Stimulated activated CD8-positive, alpha-beta memory T cell treated with anti-CD3 and anti-CD28 coated beads, Interleukin-4, amount 100 ng/mL, for 1 hour (primary cell): ENCODE measurements at places on chromosomes 12 and 14.

GRCh38 chr12:66032739-66033138 lies 97.8 kb downstream of the LLPH start:
- DNase-seq: no peak

DNA sequence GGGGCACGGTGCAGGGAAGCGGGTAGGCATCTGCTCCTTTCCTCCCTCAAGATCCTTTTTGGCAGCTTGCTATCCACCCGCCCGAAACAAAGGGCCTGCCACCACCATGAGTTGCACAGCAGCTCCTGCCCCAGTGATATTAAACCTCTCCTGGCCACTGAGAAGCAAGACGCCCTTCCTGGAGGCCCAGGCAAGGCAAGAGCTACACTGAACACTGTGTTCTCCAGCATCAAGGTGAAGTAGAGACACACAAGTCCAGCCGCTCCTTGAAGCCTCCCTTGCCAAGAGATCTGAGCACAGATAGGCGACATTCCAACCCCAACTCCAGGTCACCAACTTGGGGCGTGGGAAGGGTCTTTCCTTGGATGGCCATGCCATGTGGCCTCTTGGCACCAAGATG lies 70.9 kb downstream of the ACTN1 start:
- DNase-seq: no peak

GRCh38 chr12:7229741-7230140 lies 40.3 kb downstream of the PEX5 start:
- no peak for DNase-seq

DNA sequence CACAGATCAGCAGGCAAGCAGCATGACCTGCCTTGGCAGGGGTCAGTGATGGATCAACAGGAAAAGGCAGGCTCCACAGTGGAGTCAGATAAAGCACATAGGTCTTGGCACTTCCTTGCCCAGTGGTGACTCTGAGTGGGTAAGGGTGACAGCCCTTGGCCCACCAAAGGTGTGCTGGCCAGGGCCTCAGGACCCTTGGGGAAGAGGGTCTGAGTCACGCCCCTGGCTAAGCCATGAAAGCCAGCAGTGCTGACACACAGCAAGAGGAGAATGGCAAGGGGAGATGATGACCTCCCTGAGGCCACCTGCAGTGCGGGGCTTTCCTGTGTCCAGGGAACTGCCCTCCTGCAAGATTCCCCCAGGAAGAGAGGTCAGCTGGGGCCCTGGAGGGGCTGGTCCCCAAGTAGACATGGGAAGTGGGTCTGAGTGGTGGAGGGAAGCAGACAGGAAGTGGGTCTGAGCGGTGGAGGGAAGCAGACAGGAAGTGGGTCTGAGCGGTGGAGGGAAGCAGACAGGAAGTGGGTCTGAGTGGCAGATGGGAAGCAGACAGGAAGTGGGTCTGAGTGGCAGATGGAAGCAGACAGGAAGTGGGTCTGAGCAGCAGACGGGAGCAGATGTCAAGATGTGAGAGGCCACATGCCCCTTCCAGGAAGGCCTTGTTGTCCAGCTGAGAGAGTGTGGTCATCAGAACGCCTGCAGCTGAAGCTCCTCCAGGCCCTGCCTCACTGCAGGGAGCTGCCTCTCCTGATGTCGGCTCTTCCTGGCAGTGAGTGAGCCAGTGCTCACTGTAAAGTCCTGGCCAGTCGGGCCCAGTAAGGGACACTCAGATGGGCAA lies 34.8 kb downstream of the DIO3 start:
- no peak for DNase-seq

- no peak for DNase-seq
These were observed 37.7 kb downstream of the FGD4 start for GRCh38 chr12:32437095-32437515.

DNA sequence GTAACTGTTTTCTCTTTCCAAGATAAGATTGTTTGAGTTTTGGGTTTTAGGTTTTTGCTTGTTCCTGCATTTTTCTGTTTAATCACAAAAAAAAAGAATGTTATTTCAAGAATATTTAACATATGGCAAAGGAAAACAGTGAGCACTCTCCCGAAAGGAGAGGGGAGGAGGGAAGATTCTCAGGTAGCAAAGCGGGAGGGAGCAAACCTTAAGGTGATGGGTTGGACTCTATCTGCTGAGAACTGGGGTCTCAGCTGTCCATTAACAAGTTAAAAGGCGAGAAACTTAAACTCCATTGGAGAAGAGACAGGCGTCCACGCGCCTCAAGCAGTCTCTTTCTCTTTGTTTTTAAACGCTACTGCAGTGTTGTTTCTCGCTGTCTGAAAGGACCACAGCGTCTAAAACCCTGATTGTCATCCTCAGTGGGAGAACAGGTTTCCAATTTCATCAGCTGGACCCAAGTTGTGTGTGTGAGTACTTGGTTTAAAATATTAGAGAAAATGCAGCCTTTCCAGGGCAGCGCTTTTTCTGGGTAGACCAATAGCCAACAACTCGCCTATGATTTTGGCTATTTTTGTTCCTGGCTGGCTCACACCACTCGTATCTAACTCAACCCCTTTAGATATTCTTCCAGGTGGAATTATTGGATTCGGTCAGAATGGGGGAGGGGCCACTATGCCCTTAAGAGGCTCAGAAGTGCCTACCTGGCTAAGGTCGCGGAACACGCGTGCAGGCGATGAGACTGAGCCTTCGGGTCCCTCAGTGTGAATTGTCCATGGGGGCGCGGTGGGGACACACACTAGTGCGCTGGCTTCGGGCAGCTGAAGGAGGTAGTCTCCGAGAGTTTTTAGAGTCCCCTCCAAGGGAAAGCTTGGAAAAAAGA lies 8.2 kb downstream of the SIX1 start:
- DNase-seq: no peak

DNA sequence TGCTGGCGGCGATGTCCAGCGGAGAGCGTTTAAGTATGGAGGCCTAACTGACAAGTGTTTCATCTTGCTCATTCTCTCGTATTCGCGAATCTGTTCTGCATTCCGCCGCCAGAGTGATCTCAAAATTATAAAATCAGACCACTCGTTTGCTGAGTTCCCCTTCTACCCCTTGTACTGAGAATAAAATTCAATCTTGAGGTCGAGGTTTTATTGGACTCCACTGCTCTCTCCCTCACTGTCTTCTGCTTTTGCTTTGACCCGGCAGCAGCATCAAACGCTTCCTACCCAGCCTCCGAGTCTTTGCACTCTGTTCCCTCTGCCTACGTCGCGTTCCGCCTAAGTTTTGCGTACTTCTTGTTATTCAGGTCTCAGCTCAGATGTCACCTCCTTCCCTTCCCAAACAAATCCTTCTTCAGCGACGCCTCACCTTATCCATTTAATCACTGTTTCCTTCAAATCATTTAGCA lies 462 bp downstream of the KNTC1 start:
- DNase-seq: no peak

GRCh38 chr14:51285120-51285519 lies 45.1 kb downstream of the TMX1 start:
- DNase-seq: no peak

DNA sequence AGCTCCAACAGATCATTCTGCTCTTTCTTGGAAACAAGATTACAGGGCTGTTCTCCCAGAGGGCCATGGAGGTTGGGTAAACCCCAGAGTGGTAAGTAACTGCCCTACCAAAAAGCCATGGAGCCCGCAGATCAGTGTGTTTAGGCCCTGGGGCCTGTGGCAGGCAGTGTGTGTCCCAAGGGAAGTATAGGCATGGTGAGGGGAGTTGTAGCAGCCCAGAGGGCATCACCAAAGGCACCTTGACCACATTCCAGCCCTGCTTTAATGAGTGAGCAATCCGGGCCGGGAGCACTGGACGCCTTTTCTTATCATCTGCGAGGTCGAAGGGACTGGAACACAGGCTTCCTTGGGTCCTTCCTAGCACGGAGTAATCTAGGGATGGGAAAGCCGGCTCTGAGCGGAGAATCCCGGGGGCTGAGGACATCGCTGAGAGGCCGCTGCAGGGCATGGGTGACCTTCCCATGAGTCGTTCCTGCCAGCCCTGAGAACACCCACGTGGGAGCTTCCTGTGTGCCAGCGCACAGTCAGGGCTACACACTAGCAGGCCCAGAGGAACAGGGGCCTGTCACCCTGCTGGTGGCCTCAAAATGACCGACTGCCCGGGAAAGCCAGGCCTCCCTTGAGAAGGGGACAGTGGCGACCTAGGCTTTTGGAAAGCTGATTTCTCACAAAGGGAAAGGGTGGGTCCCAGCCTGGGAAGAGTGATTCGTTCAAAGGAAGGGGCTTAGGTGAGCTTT lies 91.3 kb downstream of the NINJ2 start:
- DNase-seq: no peak

DNA sequence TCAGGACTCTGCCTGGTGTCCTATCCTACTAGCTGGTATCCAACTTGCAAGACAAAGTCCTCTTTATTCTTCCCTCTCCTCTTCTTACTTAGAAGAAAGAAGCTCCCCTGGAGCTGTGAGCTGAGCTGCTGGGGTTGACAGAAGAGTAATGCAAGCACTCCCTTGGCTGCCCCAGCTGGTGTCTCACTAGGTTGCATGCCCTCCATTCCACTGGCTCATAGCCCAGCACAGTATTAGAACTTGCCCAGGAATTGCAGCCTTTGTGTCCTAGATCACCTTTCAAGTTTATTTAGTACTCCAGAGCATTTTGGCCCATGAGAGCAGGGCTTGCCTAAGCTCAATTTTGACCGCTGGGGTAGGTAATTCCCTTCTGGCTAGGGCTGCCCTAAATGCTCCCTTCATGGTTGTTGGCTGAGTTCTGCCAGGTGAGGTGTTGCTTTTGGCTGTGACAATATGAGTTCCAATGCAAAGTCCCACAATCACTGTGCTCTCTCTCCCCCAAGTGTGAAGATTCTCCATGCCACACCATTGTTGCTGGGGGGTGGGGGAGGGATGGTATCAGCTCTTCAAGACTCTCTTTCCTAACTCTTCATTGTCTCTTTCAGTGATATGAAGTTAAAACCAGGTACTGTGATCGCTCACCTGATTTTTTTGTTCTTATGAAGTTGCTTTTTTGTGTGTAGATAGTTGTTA lies 317.4 kb upstream of the DDHD1 start:
- no peak for DNase-seq

DNA sequence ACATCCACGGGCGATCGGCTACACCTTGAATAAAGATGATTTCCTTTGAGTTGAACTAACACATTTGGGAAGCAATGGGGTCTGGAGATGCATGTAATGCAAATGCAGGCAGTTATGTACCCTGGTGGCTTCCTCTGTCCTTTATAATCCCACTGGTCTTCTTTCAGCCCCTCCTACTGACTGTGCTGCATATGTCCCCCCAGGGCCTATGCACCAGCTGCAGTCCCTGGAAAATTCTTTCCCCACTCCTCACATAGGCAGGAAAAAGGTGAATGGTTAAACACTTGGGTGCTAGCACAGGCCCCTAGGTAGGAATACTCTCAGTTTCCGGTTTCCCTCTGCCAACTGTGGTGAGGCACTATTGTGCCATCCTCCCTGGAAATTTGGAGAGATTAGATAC lies 294.8 kb upstream of the SOX5 start:
- DNase-seq: no peak

DNA sequence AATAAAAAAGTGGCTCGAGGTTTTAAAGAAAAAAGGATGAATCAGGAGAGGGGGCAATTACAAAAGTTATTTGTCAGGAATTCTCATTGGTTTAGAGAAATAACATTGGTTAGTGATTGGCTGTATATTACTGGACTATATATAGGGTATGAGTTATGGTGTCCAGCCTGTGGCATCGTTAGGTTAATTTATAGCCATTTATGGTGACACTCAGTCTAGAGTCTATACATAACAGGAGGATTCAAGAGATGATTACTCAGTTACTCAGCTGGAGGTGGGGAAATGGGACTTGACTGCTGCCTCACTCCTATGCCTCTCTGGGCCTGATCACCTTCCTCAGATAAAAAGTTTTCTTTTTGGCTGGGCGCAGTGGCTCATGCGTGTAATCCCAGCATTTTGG lies 25.6 kb upstream of the NFYB start:
- no peak for DNase-seq

GRCh38 chr14:45267071-45267470 lies 14.1 kb upstream of the MIS18BP1 start:
- no peak for DNase-seq

- peak; percentile 64 for DNase-seq
These were observed 33.2 kb downstream of the WBP11 start for GRCh38 chr12:14769969-14770495.

- no peak for DNase-seq
These were observed 44.2 kb downstream of the INSM2 start for GRCh38 chr14:35578135-35578534.

DNA sequence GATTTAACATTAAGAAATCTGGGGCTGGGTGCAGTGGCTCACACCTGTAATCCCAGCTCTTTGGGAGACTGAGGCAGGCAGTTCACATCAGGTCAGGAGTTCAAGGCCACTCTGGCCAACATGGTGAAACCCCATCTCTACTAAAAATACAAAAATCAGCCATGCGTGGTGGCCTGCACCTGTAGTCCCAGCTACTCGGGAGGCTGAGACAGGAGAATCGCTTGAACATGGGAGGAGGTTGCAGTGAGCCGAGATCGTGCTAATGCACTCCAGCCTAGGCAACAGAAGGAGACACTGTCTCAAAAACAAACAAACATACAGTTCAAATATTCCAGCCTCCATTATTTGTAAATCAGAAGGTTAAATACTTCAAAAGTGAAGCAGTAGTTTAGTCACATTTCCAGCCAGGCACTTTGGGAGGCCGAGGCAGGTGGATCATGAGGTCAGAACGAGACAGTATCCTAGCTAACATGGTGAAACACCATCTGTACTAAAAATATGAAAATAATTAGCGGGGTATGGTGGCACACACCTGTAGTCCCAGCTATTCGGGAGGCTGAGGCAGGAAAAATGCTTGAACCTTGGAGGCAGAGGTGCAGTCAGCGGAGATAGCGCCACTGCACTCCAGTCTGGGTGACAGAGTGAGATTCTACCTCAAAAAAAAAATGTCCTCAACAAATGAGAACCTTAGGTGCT lies 30.3 kb downstream of the HNRNPC start:
- DNase-seq: no peak

DNA sequence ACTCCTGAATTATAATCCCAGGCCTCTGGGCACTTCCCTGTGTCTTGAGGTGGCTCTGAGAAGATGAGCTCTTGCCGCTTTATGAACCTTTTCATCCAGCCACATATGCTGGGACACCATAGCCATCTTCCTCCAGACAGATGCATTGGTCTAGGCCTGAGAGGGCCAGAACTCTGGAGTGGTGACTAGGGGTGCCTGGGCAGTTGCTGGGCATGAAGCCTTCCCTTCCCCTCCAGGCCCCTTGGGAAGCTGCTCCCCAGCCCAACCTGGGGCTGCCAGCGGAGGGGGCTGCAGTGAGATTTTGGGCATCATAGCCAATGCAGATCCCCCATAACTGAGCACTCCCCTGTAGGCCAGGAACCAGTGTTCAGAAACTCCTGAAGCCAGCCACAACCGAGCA lies 135.2 kb downstream of the GCH1 start:
- DNase-seq: no peak

GRCh38 chr14:102138961-102139285 lies 774 bp upstream of the WDR20 start:
- no peak for DNase-seq

- no peak for DNase-seq
These were observed 471.2 kb downstream of the DIO2 start for GRCh38 chr14:79740066-79740601.
